CD4-positive, alpha-beta T cell treated with Interleukin-4 for 1 hour (primary cell): ENCODE measurements at places on chromosomes 11 and 22.
A peak's percentile ranks its signal among the peaks of the same experiment; 100 is the strongest.

DNA sequence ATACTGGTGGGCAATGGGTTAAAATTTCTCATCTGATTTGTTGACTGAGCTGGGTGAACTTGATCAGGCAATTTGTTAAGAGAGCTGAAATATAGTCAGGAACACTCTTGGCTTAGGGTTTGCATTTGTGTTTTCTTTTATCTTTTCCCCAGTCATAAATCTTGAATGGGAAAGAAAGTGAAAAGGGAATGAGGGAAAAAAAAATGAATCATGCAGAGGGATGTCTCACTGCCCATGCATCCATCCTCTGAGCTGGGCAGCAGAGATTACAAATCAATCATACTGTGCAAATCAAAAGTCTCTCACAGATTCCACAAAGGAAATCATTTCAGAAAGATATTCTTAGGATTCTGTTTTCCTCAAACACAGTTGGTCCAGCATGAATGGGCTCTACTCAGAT is 174.2 kb upstream of the MPPED2 start:
- DNase-seq = no peak

- no peak for DNase-seq
These were observed 194.6 kb downstream of the INSC start for GRCh38 chr11:15309296-15309695.

GRCh38 chr11:73576185-73576614 is 21.7 kb downstream of the FAM168A start:
- no peak for DNase-seq

DNA sequence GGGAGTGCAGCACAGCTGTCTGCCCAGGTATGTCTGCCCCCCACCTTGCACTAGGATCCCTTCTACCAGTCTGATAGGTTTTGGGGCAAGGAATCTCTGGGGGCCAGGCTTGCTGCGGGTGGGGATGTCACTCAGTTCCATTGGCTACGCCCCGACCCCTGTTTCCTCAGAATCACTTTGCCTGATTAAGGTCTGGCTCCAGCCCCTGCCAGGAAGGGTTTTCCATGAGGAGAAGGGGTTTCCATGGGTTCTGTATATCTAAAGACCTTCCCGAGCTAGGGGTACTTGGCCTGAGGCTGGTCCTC is 14.0 kb downstream of the OTOG start:
- DNase-seq = peak; percentile 7

GRCh38 chr11:120344302-120345004 is 8.2 kb downstream of the ARHGEF12 start:
- DNase-seq = peak; percentile 60

- DNase-seq = peak; percentile 74
These were observed 90.6 kb downstream of the RPS6KA4 start for GRCh38 chr11:64449381-64450167.

DNA sequence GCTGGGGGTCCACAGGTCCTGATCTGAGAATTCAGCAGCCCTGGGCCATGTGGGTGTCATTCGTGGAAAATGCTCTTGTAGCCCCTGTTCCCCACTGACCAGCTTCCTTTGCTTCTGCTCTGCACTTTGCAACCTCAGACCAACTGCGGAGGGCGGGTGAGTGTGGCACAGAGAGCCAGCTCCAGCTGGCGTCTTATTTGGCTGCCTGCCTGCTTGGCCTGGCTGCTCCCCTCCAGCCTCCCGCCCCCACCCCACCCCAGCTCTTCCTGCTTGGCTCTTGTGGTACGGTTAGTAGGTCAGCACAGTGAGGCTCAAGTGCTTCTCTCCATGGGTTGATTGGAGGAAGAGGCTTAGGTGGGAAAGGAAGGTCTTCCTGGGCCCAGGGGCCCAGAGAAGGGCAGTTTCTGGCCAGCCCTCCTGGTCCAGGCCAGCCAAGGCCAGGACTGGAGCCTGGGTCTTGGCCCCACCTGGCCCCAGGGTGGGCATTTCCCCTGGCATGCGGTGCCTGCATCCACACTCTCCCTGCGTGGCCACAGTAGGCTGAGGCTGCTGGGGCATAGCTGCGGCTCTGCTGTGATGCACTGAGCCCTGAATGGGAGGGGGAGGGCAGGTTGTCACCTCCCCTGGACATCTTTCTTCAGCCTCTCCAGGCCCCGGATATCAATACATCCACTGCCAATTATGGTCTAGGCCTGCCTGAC is 26.5 kb downstream of the MYO7A start:
- DNase-seq = no peak

- no peak for DNase-seq
These were observed 98.9 kb downstream of the PGR start for GRCh38 chr11:101030692-101031091.

GRCh38 chr11:64224151-64224890 is 1.7 kb downstream of the TRPT1 start:
- DNase-seq = no peak

DNA sequence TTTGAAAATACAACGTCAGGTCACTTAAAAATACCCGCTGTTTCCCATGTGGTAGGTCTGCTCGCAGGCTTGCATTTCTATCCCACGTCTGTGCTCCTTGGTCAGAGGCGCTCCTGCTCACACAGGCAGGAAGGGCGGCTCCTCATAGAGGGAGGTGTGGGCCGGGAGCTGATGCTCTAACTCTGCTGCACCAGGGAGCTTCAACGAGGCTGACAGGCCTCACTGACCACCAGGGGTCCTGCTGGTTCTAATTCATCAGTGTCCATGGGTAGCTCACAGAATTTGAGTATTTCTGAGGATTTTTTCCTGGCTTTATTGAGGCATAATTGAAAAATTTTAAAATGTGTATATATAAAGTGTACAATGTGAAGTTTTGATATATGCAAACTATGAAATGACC is 68.5 kb downstream of the PIWIL3 start:
- no peak for DNase-seq
